Thoracic aorta (tissue), 2 donors: ENCODE measurements at places on chromosomes 7 and 10.
A peak's percentile ranks its signal among the peaks of the same experiment; 100 is the strongest.

GRCh38 chr10:120022357-120022756 is 129.8 kb downstream of the SEC23IP start:
- DNase-seq: no peak

- DNase-seq: no peak
Measured at GRCh38 chr7:90706072-90706716, 110.1 kb downstream of the CDK14 start.

DNA sequence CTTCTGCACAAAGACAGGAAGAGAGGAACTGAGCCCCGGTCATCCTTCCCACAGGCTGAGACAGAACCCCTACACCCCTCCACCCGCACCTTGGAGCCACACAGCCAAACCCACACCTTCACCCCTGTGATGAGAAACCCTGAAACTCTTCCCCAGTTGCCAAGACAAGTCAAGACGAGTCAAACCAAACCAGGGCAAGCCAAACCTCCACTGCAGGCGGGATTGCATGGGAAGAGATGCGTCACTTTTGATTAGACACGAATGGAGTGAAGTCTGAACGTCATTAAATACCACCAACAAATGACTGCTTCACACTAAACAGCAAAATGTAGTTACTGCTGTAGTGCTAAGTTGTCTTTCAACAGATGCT is 73.8 kb downstream of the PRPF18 start:
- no peak for DNase-seq

DNA sequence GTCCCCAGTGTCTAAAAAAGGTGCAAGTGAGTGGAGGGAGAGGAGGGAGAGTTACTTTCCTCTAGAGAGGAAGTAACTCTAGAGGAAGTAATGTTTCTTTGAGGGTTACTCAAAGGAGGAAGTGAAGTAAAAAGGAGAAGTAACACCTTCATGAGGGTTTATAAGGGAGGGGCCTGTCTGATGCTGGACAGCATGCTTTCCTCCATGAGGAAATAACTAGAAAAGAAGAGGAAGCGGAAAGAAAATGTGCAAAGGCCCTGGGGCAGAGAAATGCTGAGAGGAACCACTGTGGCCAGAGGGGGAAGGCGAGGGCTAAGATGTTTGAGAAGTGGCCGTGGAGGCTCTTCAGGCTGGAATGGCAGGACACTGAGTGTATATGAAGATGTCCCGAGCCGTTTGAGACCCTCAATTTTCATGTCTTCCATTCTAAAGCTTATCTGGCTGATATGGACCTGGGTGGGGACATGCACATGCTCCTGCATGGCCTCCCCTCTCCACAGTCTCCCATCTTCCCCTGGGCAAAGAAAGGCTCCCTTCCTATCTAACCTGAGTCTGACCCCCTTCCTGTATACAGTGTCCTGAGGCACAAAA is 3.4 kb upstream of the SLC18A2 start:
- DNase-seq: no peak

DNA sequence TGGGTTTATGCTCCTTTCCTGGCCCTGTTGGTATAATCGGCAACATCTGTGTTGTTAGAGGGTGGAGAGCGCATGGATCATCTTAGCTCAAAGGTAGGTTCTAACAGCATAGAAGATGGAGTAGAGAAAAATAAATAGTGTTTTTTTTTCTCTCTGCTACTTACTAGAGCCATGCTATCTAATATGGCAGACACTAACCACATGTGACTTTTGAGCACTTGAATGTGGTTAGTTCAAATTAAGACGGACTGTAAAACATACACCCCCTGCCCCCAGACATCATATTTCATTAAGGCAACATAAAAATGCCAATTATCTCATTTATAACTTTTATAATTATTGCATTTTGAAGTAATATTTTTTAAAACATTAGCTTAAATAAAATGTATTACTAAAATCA is 525.1 kb downstream of the KIF20B start:
- DNase-seq: no peak

- no peak for DNase-seq
Measured at GRCh38 chr10:96891840-96892239, 59.7 kb downstream of the LCOR start.

- no peak for DNase-seq
Measured at GRCh38 chr7:105924945-105925344, 38.1 kb upstream of the CDHR3 start.

DNA sequence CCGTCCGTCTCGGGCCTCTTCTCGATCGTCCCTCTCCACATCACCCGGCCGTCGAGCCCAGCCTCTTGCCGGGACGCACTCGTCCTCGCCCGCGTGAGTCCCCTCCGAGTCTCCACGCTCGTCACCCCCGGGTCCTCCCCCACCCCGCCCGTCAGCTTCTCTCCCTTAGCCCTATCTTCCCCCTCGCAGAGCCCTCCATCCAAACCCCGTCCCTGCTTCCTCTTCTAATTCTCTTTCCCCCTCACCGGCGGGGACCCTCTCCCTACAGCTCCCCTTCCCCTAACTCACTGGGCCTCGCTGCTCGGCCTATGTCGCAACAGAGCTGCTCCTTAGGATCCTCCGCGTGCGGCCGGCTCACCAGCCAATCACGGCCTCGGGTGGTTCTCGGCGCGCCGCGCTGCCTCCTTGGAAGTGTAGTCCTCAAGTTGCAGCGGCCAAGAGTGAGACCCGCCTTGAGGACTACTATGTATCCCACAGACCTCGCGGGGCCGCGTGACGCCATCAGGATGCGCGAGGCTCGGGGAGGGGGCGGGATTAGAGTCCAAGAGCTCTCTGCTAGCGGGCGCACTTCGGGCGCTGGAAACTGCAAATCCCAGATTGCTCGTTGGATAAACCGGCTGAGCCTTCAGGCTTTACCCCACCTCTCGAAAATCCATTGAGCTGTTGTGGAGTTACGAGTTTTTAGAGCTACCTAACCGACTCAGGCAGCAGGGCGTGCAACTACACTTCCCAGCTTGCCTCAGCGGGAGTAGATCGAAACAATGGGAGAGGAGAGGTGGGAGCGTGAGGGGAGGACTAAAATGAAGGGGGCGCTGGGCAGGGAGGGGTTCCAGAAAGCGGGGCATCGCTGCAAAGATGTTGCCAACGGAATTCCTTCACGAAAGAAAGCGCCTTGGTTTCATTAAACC is at the start of gene ABCF2:
Gene ABCF2, minus strand, starts transcription at position 331 of the 908 bp plus-strand sequence. CDS start 747 bp downstream, outside the sequence.
- DNase-seq: peak; percentile 99

GRCh38 chr10:35208949-35209613 is 82.4 kb downstream of the CREM start:
- DNase-seq: no peak

GRCh38 chr7:147923841-147924240 is 666.7 kb upstream of the C7orf33 start:
- DNase-seq: no peak

DNA sequence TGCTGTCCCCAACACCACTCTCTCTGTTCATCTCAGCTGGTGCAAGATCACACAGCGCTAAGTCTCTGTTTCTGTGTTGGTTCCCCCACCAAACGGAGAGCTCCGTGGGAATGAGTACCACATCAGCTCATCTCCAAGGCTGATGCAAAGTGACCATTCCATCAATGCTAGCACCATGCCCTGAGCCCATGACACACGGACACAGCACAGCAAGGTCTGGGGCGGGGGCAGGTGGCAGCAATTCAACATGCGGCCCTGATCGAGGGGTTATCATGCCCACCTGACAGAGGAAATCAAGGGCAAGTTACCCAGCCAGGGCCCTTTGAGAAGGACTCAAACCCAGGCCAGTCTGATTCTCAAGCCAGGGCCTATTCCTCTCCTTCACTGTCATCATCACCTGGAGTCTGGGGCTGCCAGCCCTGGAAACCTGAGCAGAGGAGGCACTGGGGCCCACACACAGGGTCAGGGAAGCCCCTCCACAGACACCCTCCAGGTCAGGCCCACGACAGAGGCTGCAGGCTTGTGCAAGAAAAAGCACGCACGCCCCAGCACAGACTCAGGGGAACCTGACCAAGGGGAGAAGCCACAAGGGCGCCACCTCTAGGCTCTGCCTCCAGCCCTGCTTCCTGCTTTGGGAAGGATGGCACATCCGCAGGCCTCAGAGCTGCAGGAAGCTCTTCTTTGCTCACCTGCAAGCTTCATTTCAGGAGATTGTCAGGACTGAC is 74.8 kb downstream of the GRID1 start:
- no peak for DNase-seq

GRCh38 chr7:152516216-152516615 is 80.4 kb upstream of the KMT2C start:
- DNase-seq: no peak

GRCh38 chr10:127618797-127619196 is 69.7 kb downstream of the NPS start:
- DNase-seq: no peak

DNA sequence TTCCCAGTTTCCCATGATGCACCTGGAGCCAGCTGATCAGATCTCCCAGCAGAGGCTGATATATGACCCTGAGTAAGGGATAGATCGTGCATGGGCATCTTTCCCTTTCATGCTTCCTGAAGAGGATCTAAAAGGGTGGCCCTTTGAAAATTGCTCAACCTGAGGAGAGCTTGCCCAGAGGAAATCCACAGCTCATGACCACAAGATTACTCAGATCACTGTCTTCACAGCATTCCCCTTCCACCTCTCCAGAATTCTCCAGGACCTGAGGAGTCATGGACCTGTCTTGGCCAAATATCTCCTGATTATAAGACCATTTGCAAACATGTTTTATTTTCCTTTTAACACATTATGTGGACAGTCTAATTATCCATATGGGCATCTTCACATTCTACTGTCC is 328.1 kb downstream of the LHFPL3 start:
- DNase-seq: no peak

GRCh38 chr10:106836933-106837663 is 327.4 kb downstream of the SORCS1 start:
- DNase-seq: no peak

GRCh38 chr10:17512341-17513001 is 58.1 kb upstream of the ST8SIA6 start:
- DNase-seq: peak; percentile 47

- no peak for DNase-seq
Measured at GRCh38 chr10:68271196-68271882, 39.4 kb upstream of the ATOH7 start.
